ENCODE measurements at places on chromosomes 16 and 17.

- DNase-seq, result peak; percentile 14
These were observed 17.5 kb upstream of the MT4 start for GRCh38 chr16:56547120-56547948.

DNA sequence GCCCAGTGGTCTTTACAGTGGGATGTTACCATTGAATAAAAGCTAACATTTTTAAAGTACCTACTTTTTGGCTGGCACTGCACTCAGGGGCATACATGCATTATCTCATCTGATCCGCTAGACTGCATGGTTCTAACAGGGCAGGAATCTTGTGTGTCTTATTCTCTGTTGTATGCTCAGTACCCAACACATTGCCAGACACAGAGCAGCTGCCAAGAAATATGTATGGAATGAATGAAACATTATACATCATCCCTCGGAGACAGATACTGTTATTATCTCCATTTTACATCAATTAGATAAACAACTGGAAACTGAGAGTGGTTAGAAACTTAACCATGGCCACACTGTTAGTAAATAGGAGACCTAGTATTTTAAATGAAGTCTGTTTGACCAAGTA lies 74.1 kb upstream of the CDH11 start:
- no peak for DNase-seq

DNA sequence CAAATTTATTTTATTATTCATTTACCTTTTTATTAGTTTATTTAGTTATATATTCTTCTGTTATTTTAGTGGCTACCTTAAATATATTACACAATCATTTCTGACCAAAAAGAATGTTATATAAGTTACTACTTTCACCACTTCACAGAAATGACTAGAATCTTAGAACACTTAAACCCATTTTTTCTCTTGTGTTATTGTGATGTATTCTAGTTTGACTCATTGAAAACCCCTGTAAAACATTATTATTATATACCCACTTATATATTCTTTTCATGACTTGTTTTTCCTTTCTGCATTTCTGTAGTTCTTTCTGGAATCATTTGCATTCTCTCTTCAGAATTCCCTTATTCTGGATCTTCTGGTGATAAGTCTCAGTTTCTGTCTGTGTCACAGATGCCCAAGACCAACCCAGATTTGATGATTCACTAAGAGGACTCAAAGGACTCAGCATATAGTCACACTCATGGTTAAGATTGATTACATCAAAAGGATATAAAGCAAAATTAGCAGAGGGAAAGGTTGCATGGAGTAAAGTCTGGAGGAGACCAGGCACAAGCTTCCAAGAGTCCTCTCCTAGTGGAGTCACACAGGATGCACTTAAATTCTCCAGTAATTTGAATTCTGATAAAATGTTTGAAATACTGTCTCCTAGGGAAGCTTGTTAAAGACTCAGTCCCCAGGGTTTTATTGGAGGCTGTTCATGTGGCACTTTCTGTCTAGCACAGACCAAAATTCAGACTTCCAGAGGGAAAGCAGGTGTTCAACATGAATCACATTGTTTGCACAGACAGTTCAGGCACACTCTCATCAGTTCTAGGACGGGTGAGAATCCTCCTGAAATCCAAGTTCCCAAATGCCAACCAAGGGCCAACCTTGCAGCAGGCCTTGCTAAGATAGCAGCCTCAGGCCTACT lies 7.7 kb downstream of the GINS3 start:
- no peak for DNase-seq

DNA sequence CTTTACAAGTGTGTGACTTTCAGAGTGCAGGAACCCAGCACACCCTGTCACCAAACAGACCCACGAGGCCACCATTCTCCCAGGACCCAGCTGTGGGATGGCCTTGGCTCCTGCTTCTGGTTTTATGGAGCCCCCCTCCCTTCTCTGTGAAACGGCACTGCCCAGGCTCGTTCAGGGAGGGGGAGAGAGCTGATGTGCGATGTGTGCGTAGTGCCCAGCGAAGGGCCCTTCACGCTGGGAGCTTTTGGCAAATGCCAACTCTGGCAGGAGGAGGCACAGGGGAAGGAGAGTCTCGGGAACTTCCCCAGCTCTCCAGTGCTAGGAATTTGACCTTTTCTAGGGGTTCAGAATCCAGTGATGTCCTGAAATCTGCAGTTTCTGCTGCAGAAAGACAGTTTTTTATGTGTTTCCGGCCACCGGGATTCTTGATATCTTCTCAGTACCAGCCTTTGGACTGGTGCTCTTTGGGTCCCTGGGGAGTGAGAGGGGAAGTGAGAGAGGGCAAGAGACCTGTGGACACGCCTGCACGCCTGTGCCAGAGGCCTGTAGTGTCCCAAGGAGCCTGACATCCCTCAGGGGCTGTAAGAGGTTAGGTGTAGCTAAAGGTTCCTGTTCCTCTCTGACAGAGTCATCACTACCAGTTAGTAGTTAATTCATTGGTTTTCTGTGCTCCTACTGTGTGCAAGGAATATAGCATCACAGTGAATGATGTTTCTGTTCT lies 45.1 kb downstream of the CMIP start:
- no peak for DNase-seq

DNA sequence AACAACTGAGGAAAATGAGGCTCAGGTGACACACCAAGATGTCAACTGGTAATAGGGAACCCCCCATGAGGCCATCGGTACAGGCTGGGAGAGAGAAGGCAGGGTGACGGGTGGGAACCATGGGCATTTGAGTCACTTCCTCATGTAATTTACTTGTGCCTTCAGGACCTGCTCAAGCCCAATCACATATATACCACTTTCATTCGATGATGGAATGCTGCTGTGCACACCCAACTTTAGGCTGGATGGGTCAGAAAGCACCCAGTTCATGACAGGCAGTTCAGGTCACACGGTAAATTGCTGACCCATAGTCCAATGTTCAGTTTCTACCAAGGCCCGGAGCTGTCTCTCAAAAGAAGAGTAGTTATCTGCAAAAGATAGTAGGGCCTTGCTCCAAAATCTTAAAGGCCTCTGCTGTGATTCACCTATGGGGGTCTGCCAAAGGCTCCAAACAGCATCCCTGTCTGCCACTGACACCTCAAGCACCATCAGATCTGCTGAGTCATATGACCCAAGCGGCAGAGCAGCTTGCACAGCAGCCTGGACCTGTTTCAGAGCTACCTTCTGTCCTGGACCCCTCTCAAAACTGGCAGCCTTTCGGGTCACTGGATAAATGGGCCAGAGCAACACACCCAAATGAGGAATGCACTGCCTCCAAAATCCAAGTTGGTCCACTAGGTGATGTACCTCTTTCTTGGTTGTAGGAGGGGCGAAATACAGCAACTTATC lies 24.7 kb downstream of the ZZEF1 start:
- no peak for DNase-seq

GRCh38 chr17:799261-799660 lies 17.1 kb downstream of the MRM3 start:
- DNase-seq, result no peak

- no peak for DNase-seq
These were observed 161.3 kb upstream of the GSE1 start for GRCh38 chr16:85451641-85452363.

DNA sequence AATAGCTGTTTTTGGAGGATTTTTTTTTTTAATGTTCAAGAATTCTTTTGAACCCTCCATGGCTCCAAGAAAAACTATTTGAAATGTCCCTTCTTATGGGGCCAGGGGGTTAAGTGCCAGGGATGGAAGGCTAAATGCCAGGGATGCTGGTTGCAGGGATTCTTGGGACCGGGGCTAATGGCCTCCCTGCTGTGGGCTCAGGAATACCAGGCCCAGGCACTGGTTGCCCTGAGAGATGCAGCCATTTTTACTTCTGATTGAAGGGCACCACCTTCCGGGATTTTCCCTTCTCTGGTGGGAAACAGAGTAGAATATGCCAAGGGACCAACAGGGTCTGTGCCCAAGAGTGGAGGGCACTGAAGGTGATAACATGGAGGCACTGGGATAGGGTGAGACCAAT lies 10.9 kb upstream of the KAT7 start:
- no peak for DNase-seq

GRCh38 chr16:70687102-70687511 lies 1.3 kb upstream of the MTSS2 start:
- DNase-seq, result no peak

DNA sequence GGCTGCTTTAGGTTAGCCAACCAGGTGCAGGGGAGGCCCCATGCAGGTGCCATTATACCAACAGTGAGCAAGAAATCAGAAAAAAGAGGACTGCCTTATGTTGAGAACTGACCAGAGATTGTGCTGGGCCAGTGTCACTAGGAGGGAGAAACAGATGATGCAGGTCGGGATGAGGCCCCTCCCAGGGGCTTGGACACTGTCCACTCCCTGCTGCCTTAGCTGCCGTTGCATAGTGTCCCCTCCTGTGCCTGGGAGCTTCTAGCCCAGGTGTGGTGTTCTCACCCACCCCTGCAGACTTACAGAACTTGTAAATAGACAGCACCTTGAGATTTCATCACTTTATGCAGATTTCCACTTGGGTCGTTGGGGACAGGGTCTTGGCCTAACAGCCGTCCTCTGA lies 36.7 kb downstream of the PLD6 start:
- DNase-seq, result no peak

- peak; percentile 87 for DNase-seq
These were observed 6.9 kb upstream of the EFTUD2 start for GRCh38 chr17:44906010-44906646.

DNA sequence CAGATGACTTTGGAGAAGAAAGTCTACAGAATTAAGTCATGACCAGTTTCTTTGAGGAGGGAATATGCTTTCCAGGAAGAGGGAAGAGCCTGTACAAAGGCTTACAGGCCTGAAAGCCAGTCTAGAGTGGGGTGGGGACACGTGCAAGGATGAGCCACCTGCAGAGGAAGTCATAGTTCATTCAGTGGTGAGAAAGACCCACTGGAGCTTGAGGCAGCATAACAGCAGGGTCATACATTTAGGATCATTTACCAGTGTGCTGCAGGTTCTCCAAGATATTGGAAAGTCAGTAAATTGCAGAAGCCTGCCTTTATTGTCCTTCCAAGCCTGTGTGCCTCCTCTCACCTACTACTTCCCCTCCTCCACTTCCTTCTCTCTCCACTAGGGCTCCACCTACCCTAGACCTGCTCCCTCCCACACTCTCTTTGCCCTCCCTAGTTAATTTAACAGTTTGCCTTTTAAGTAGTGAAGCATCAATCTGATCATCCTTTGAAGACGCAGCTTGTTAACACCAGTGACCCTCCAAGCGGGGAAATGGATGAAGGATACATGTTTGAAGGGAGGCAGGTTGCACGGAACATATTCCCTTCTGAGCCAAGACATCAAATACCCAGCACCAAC lies 40.2 kb downstream of the CDRT15 start:
- no peak for DNase-seq

- no peak for DNase-seq
These were observed 40.5 kb upstream of the SKAP1 start for GRCh38 chr17:48470388-48471034.

- no peak for DNase-seq
These were observed 8.8 kb downstream of the TPSG1 start for GRCh38 chr16:1216296-1216619.

DNA sequence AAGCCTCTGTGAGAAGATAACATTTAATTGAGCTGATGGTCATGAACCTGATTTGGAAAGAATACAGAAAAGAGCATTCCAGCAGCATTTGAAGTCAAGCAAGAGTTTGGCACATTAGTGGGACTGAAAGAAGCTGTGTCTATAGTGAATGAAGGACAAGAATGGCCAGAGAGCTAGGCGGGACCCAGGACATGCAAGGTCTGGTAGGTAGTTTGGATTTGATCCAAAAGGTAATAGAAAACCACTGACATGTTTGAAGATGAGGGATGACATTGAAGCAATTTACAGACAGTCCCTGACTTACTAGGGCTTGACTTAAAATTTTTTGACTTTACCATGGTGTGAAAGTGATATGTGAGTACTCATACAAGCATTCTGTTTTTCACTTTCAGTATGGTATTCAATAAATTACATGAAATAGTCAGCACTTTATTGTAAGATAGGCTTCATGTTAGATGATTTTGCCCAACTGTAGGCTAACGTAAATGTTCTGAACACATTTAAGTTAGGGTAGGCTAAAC lies 7.6 kb downstream of the CYB5B start:
- DNase-seq, result no peak

GRCh38 chr17:43597624-43598356 lies 51.6 kb upstream of the ETV4 start:
- DNase-seq, result no peak

DNA sequence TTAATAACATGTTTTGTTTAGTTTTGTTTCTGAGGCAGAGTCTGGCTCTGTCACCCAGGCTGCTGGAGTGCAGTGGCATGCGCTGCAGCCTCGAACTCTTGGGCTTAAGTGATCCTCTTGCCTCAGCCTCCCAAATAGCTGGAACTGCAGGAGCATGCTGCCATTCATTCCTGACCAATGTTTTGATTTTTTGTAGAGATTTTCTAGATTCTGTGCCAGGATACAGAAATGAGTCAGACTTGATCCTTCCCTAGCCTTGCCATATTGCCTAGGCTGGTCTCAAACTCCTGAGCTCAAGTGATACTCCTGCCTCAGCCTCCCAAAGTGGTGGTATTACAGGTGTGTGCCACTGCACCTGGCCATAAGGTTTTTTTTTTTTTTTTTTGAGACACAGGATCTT lies 17.7 kb downstream of the TAOK1 start:
- no peak for DNase-seq

Measured in AG04449 (cell line).